ENCODE measurements at places on chromosomes 12 and 14.

DNA sequence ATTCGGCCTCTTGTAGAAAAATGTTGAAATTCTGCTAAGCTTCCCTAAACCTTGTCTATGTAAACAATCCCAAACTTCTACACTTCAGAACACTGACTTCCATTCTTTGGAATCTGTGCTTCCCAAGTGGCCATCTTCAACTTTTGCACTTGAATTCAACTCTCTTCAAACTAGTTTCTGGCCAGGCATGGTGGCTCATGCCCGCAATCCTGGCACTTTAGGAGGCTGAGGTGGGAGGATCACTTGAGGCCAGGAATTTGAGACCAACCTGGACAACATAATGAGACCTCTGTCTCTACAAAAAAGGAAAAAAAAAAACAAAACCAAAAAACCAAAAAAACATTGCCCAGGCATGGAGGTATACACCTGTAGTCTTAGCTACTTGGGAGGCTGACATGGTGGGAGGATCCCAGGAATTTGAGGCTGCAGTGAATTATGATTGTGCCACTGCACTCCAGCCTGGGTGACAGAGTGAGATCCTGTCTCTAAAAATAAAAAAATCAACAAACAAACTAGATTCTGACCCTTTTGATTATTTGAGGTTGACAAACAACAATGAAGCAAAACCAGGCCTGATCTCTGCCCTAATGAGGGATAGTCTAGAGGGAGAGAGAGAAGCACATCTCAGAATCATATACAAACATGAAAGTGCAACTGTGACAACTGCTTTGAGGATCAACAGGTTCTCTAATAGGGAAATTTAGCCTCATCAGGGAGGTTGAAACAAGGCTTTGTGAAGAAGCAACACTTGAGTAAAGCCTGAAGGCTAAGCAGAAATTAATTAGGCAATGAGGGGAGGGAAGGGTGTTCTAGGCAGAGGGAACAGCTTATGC lies 11.6 kb upstream of the C12orf75 start:
- DNase-seq = no peak

GRCh38 chr12:5718680-5719079 lies 226.4 kb downstream of the ANO2 start:
- DNase-seq = no peak

GRCh38 chr14:98198385-98198784 lies 1073.6 kb downstream of the BCL11B start:
- no peak for DNase-seq

GRCh38 chr14:100424504-100425428 lies 101.6 kb downstream of the SLC25A47 start:
- DNase-seq = no peak

GRCh38 chr12:89567691-89568239 lies 41.9 kb upstream of the POC1B start:
- no peak for DNase-seq

GRCh38 chr12:1994429-1995143 lies 9.7 kb downstream of the DCP1B start:
- no peak for DNase-seq

GRCh38 chr14:64762044-64763034 lies 58.1 kb downstream of the PLEKHG3 start:
- DNase-seq = peak; percentile 95

DNA sequence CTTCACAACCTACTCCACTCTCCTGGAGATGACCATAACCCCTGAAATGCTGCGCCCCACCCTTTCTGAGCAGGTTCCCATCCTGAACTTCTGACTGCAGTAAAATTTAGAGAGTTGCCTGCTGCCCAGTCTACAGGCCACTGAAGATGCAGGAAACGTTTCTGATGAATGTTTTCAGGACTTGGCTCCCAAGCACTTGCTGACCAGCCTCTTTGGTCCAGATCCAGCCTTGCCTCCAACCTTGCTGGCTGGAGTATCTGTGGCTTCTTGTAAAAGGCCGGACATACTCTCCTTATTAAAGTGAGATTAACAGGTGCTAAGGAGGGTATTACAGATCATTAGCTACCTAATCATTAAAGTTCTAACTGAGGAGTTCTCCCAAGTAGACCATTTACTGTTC lies 70.3 kb upstream of the STXBP6 start:
- DNase-seq = no peak

GRCh38 chr12:112843287-112843686 lies 51.7 kb downstream of the RPH3A start:
- DNase-seq = peak; percentile 75

DNA sequence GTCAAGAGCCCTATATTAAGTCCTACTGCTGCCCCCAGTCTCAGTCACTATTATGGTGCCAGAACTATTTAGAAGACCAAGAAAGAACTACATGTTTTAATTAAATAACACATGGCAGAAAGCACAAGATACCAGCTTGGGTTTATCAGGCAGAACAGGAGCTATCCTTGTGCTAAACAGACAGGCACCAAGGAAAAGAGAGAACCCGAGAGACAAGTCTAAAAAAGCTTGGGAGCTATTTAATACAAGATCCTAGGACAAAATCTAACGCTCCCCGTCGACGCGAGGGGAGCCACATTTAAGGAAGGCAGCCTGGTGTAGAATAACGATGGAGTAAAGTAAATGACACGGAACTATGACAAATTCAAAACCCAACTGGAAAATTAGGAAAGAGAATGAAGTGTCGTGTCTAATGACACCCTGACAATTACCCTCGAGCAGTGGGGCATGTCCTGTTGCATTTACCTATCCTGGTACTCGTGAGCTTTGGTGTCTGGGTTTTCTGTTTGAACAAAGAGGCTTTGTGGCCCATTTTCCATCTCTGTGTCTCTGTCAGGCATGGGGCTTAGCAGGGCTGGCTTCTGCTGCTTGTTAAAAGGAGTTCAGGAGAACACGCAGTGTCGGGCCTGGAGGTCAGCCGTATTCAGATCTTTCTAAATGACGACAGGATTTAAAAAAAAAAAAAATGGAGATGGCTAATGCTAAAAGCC lies 140.6 kb downstream of the ETNK1 start:
- DNase-seq = no peak

GRCh38 chr12:128449146-128449894 lies 182.3 kb downstream of the TMEM132C start:
- no peak for DNase-seq

- DNase-seq = no peak
Observed at GRCh38 chr14:29745863-29746262, 181.8 kb downstream of the PRKD1 start.

GRCh38 chr12:12901158-12901791 lies 9.9 kb downstream of the GPRC5A start:
- peak; percentile 98 for DNase-seq

DNA sequence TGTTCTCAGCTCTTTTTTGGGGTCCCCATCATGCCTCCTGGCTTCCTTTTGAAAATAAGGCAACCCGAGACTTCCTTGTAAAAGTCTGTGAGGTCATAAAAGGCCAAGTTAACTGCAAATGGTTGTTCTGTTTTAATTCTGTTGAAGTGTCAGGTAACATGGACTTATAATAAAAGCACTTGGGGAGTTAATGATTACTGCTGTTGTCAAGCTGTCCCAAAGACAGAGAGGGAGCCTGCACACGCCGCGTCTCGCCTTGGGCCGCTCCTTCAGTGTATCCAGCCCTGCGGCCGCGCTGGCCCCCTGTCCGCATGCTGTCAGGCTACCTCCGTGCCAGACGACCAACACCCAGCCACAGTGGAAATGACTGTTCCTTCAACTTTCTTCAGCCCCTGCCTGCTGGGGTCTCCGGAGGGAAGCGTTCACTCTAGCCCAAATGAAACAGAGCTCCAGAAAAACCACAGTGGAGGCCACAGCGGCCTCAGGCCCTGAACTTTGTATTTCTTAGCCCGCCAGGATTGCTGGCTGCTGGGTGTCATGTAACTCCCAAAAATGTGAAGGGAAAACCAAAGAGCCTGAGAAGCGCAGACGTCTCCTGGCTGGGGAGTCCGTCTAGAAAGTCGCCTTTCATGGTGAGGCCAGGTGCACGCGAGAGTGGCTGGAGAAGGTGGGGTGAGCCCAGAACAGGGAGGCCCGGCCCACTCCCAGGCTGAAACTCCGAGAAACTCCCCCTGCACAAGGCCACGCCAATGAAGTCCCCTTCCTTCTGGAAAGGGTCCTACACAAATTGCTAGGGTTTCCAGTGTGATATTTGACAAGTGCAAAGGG lies 189.1 kb downstream of the ZFP36L1 start:
- no peak for DNase-seq

DNA sequence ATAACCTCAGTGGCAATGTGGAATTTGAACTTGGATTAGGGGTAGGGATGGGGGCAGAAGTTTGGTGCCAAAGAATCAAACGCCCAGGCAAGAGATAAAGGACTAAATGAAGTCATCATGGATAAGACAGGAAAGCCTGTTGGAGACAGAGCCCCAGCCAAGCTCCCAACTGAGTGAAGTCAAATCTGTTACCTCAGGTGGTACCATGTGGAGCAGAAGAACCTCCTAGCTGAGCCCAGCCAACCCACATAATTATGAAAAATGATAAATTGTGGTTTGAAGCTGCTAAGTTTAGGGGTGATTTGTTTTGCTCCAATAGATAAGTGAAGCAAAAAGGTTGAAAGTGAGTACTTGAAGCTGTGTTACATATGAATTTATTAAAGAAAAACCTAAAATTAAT lies 66.1 kb downstream of the SMOC1 start:
- no peak for DNase-seq

- DNase-seq = peak; percentile 71
Observed at GRCh38 chr14:54226103-54226502, 170.7 kb upstream of the CDKN3 start.

- peak; percentile 57 for DNase-seq
Observed at GRCh38 chr12:102093319-102093718, 26.6 kb downstream of the NUP37 start.

- DNase-seq = peak; percentile 73
Observed at GRCh38 chr14:61438497-61438859, 117.1 kb downstream of the PRKCH start.

- no peak for DNase-seq
Observed at GRCh38 chr14:54325766-54326165, 71.0 kb upstream of the CDKN3 start.

- peak; percentile 58 for DNase-seq
Observed at GRCh38 chr14:76924371-76925096, 98.3 kb downstream of the LRRC74A start.

DNA sequence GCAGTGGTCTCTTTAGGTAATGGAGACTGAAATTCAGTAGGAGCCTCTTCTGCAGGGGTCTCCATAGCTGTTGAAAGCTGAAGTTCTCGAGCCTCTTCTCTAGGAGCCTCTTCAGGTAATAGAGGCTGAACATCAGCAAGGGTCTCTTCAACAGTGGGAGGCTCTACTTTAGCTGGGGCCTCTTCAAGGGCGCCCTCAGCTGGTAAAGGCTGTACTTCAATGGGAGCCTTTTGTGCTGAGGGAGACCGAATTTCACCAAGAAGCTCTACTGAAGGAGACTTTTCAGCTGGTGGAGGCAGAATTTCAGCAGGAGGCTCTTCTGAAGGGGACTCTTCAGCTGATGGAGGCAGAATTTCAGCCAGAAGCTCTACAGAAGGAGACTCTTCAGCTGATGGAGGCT lies 1.5 kb downstream of the FSCB start:
- DNase-seq = no peak

DNA sequence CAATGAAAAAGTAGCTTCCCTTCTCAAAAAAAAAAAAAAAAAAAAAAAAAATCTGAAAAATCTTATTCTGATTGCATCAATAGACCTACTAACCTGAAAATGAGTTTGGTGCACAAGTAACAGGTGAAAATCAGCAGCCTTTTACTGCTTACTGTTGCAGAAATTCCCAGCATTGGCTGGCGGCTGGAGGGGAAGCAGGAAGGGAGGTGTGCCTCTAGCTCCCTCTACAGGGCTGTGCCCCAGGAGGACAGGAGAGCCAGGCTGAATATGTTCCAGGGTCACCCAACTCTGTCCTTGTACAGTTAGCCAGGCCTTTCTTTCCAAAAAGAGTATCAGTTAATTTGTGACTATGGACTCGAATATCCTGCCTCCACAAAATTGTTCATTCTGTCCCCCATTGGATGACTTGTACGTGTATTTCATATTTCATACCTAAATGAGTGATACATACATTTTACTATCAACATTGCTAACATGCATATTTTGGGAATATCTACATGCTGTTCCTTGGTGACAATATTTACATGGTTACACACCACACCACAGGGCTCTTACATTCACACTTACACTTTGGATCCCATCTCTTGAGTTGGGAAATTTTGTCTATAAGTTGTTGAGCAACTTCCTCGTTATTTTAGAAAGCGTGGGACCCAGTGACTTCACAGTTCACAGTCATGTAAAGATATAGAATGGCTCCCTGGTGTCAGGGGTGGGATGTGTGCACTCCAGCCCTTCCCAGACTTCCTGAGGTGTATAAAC lies 124.8 kb downstream of the SAMD4A start:
- peak; percentile 87 for DNase-seq

DNA sequence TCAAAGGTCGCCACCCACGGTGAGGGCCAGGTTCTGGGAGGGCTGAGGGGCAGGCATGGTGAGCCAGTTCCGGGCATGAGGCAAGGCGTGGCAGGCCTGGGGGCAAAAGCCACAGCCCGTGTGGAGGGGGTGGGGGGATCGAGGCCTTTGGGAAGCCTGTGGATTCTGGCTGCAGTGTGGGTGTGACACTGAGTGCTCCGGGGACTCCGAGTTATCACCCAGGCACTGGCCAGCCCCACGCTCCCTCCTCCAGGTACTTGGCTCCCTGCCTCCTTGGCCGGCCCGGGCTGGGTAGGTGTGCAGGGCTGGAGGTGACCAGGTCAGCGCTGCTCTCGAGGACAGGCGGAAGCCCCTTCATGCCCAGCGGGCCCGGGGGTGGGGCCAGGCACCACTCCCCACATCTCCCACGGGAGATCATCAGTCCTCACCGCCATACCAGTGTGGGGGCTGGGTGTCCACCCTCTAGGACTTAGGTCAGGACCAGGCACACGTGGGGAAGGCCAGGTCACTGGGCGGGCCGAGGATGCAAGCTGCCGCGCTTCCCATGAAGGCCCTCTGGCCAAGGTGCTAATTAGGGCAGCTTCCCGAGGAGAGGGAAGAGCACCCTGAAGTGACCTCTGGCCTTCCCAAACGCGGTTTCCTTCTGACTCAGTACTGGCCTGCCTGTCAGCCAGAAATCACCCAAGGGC lies 34.1 kb upstream of the TDRD9 start:
- DNase-seq = no peak

DNA sequence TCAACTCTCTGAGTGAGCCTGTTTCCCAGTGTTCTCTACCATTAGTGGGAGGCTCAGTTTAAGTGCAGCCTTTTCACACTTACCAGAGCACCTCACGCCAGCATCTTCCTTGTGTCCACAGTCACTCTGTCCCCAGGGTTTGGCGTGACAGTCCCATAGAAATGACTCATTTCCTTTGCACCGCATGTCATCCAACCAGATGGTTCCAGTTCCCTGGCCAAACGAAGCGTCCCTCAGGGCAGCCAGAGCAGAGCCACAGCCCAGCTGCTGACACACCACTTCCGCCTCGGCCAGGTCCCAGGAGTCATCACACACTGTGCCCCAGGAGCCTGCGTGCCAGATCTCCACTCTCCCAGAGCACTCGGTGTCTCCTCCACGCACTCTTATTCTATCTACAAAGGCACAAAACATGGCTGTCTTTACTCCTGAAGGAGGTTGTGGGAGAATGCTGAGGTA lies 65.4 kb downstream of the ACSM4 start:
- no peak for DNase-seq

DNA sequence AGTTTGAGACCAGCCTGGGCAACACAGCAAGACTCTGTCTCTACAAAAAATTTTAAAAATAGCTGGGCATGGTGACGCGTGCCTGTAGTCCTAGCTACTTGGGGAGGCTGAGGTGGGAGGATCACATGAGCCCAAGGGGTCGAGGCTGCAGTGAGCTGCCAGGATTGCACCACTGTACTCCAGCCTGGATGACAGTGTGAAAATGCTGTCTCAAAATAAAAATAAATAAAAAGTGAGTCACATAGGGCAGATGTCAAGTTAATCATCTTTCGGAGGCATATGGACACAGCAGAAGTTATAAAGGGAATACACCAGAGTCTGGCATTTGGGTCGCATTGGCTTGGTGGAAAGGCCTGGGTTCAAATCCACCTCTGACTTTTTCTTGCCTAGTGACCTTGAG lies 92.7 kb downstream of the PHETA1 start:
- DNase-seq = peak; percentile 22

Measured in choroid plexus epithelial cell (primary cell).